ENCODE measurements at places on chromosomes 6 and 20.

- DNase-seq: no peak
These were observed 336.9 kb upstream of the RSPO3 start for GRCh38 chr6:126781582-126781981.

DNA sequence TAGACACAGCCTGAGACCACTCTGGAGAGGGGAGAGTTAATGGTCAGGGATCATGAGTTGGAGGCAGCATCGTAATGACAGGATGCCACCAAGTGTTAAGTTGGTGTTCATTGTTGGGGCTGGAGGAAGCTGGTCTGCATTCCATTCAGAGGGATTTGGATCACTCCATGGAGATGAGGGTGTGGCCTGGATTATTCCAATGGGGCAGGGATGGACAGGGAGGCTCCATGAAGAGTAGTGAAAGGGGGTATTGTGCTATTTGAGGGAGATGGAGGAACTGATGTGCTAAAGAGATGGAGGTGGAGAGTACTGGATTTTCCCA is 1.1 kb downstream of the SAPCD1 start:
- no peak for DNase-seq

GRCh38 chr6:10582774-10583508 is 61.8 kb downstream of the GCNT2 start:
- DNase-seq: no peak

DNA sequence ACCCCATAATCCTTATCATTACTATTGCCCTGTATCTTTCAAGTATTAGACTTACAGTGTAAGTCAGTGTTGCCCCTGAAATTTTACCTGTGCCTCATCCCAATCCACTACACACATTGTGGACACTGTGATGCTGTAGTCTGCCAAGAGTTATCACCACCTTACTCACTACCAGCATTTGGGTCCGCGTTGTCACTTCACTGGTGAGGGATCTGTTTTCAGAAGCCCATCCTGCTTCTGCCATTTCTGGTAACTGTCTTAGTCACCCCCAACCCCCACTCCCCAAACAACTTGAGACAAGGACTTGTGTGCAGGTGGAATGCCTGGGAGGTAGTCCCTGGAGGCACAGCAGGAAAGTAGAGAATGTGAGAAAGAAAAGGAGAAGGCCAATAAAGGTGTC is 6.0 kb upstream of the RAB44 start:
- DNase-seq: no peak

- DNase-seq: no peak
These were observed 372.2 kb downstream of the NRN1 start for GRCh38 chr6:5634525-5634924.

DNA sequence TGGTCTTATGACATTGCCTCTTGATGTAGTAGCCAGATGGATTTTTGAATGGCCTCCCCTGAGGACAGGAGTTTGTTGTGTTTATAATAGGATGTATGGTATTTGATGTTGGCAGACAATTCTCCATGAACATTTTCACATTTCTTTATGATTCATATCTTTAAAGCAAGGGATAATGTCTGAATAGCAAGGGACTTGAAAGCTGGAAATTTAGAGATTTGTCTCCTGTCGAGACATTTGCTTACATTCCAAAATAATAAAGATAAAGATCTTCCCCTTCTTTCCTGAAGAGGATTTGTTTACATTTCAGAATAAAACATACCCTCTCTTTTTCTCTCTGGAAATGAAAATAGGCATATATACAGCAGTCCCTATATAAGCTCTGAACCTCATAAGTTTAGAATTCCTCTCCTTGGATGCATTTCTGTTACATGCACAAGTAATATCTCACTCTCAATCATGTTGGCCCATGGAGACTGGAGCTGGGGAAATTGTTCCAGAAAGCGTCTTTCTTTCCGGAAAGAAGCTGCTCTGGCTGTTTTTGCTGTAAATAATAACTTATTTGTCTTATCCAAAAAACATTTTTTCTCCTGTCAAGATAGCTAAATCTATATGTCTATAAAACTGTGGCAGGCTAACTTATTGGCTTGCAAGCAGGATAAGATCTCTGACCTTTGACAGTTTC is 42.5 kb upstream of the ASCC3 start:
- DNase-seq: no peak

DNA sequence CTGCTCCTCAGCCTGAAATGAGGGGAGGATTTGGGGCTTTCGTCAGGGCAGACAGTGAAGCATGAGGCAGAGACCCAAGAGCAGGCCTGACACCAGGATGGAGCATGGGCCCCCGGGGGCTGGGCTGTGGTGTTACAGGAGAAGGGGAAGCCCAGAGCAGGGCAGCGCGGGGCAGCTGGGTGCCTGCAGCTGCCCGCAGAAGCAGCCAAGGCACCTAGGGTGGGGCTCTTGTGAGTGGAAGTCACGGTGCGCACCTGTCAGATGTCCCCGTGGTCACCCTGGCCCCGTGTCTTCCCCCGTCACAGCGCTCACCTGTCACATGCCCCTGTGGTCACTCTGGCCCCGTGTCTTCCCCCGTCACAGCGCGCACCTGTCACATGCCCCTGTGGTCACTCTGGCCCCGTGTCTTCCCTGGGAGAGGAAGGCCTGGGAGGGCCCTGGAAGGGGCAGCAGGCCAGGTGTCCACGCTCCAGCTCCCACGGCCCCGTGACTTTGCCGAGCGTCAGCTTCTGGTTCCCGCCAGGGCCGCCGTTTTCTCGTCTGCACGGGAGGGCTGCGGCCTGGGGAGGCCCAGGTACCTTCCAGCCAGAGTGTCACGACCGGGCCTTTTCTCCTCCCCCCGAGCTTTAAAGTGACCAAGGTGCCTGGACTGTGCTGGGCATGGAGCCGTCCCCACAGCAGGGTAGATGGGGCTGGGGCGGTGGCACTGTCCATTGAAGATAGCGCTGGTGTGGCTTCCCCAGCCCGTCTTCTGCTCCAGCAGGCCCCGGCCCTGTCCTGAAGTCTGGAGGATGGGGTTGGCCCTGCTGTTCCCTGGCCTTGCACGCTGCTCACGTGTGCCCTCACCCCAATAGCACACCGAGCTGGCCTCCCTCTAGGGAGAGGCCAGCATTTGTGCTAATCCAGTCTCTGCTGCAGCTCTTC is 9.4 kb downstream of the ARFGAP1 start:
- no peak for DNase-seq

- DNase-seq: no peak
These were observed 47.4 kb upstream of the OLIG3 start for GRCh38 chr6:137541534-137542063.

DNA sequence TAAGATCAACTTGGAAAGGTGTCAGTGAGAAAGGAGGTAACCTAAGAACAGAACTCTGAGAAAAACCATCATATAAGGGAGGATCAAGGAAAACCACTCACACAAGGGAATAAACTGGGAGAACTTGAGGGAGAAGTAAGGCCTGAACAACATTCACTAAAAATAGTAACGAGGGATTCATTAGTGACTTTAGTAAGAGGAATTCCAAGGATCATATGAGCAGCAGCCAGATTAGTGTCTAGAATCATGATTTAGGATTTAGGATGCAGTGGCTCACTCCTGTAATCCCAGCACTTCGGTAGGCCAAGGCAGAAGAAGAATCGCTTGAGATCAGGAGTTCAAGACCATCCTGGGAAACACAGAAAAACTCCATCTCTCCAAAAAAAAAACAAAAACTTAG is 376.5 kb upstream of the MARCKS start:
- no peak for DNase-seq

- no peak for DNase-seq
These were observed 122.8 kb downstream of the SYCP2 start for GRCh38 chr20:59810449-59811187.

GRCh38 chr20:22535483-22535882 is 48.9 kb downstream of the FOXA2 start:
- no peak for DNase-seq

- DNase-seq: no peak
These were observed 154.9 kb downstream of the ZFAND3 start for GRCh38 chr6:37974381-37974780.

DNA sequence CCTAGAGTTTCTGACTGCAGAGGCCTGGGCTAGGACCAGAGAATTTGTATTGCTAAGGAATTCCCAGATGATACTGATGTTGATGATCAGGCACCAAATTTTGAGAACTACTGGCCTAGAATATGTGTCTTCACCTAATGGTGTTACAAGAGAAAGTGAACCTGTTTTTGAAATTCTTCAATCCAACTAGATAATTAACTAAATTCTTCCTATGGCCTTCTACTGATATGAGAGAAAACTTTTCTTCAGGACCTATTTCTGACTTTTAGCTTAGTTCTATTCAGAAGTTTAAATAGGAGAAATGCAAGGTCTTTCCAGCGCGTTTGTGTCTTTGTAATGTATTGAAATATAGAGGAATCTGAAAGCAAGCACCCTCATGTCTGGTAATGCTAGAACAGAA is 7.3 kb downstream of the NKAIN2 start:
- no peak for DNase-seq

GRCh38 chr6:153059757-153060156 is 57.2 kb upstream of the MTRF1L start:
- no peak for DNase-seq

GRCh38 chr6:144315981-144316861 is 31.1 kb downstream of the UTRN start:
- DNase-seq: no peak

DNA sequence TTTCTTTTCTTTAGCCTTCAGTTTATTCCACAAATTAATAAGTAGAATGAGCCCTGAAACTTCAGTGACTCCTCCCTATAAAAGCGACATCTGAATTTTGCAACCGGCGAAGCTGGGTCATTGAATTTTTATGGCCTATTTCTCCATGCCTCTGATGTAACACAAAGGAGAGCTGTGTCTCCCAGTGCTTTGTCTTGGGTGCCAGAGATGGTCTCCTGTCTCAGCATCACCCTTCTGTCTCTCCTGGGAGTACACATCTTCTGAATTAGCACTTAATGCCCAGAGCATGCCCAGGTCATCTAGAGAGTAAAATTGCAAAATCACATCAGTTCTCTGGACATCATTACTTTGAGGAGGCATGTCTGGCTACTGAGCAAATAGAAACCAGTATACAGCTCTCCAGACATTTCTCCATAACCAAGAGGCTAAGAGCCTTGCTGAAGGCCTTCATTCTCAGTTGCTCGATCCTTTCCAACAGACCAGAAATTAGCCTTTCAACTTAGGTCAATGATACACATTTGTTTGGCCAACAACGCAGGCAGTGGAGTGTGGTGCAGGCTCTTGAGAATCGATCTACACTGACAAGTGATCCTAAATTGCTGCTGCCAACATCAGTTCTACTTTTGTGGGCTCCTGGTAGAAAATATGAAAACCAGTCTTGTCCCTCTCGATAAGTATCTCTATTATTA is 176.0 kb upstream of the FOXQ1 start:
- no peak for DNase-seq

DNA sequence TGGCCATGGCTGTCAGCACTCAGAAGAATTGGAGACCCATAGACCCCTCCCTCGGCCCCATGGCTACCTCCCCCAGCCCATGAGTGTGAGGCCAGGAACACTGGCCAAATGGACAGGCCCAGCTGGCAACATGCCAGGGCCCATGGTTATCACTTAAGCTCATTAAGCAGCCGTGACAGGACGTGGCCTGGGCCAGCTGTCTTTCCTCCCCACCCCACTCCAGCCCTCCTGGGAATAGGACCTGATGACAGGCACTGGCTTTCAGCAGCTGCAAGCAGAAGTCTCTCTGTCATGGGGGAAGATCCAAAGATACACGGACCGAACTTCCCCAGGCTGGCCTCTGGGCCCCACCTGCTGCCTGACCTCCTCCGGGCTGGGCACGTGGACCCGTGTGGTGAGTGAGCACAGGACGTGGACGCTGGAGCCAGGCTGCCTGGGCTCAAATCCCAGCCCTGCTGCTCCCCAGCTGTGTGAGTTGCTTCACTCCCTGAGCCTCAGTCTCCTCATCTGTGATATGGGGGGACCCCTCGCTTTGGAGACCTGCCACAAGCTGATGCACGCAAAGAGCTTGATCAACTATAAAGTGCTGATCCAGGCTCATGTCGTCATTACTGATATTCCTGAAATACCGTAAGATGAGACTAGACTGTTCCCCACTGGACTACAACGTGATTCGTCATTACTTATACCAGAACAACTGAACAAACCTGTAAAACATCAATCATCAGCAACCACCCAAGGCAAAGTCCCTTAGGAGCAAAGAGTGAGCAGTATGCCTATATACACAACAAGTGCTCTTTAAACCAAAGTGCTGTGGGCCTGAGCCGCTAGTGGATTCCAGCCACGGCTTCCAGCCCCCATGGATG is 22.0 kb upstream of the VSTM2L start:
- DNase-seq: no peak

DNA sequence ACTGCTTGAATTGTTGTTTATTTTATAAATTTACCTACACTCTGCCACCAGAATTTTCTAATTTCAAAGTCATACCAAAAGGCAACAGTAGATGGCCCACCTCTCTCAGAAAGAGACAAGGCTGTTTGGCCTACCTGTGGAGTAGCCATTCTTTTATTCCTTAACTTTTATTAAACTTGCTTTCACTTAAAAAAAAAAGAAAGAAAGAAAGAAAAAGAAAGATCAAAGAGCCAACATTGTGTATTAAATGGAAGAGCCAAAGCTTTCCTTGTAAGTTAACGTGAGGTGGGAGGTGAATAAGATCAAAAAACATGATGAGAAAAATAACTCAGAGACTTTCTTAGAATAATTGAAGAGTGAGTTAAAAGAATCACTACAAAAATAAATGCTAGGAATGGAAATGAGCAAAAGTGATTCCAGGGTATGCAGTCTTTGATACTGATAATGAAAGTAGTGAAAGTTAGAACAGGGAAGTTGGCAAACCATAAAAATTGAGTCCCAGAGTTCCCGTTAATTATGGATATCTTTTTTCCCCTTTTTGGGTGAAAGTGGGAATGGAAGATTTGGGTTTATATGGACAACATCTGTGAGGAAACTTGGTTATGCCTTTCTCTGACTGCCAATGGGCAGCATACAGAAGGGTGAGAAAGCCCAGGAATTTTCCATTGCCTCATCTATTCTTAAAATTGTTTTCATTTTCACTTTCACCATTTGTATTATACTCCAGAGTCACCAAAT is 35.9 kb upstream of the MYB start:
- DNase-seq: no peak

DNA sequence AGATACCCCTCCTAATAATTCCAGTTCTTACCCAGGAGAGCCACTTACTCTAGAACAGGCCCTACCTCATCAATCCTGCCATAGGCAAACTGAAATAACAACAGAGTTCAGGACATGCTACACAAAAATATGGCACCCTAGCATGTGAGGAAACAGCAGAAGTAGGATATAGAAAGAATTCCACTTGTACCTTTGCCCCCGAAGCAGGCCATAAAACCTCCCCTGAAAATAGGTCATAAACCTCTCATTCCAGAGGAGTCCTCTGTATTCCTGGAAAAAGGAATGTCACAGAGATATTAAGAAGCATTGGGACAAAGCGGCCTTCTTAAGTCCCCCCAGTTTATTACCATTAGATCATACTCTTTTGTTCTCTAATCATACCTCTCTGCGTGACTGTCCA is 504.3 kb upstream of the MARCKS start:
- no peak for DNase-seq
